EH (cell line): ENCODE measurements at places on chromosomes 3 and 15.

DNA sequence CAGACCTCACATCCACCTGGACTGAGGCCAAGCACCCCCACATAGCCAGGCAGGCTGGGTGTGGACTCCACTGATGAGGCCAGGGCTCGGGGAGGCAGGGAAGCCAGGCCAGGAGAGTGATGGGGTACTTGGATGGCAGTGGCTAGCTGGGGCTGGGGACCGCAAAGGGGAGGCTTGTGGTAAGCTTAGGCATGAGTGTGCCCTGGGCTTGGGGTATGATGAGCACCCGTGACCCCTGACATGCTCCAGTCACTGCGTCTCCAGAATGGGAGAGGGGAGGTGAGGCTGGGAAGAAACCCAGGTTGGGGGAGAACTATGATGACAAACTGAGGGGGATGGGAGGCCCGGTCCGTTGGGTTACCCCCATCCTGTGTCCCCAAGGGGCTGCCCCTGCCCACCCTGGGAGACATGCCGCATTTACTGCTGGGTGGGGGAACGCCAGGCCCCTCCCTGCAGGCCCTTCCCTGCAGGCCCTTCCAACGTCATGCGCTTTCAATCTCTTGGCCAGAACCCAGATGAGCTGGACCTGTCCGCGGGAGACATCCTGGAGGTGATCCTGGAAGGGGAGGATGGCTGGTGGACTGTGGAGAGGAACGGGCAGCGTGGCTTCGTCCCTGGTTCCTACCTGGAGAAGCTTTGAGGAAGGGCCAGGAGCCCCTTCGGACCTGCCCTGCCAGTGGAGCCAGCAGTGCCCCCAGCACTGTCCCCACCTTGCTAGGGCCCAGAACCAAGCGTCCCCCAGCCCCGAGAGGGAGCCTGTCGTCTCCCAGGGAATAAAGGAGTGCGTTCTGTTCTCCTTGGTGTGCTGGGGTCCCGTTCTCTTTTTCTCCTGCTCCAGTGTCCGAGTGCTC lies 34.1 kb downstream of the TSPAN3 start:
- no peak for DNase-seq

DNA sequence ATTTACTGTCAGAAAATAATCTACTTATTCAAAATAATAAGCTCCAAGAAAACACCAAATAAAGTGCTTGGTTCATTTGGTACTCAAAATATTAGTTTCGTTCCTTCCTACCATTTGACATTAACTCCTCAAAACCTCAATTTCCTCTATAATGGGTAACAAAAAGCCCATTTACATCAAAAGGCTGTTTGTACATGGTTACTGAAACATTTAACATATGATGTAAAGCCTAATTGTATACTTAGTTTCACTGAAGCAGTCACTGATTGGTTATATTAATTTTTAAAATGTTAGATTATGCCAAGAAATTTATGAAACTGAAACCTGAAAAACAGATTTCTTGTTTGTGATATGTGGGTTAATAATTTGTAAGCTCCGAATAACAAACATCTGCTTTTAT lies 14.7 kb downstream of the XRN1 start:
- DNase-seq, result no peak

GRCh38 chr3:23170291-23170690 lies 32.8 kb upstream of the UBE2E2 start:
- peak; percentile 38 for DNase-seq

DNA sequence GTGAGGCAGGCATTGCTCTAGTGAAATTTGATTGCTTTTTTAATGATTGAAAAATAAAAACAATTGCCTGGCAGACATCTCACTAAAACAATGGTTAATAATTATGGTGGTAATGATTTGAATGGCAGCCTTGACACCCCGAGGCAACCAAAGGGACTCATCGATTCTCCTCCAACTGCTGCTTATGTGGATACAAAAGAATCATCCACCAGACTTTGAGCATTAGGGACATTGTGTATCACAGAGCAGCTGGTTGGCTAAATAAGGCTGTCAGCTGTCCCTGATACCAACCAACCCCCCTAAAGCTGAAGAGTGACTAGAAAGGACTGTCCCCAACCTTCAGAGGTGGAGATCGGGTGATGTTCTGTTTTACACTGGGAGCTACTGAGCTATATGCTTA lies 1.7 kb upstream of the CD47 start:
- no peak for DNase-seq

- DNase-seq, result no peak
These were observed 210.8 kb downstream of the VPS13C start for GRCh38 chr15:61849447-61849846.

GRCh38 chr3:100407977-100408532 lies 6.7 kb downstream of the LNP1 start:
- DNase-seq, result peak; percentile 13

DNA sequence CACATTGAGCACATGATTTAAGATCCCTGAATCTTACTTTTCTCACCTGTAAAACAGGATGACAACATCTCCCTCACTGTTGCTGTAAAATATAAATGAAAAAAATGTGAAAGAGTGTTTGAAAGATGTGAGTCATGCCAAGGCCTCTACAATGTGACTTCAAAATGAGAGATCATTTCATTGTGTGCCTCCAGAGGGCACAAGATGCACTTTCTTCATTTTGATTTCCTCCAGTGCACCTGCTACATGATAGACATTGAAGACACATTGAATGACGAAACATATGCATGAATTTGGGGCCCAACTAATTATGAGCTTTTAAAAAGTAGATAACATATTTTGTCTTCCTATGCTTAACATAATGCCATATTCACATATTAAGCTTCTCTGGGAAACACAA lies 170.3 kb downstream of the MOBP start:
- DNase-seq, result peak; percentile 54

GRCh38 chr3:45705839-45706808 lies 16.9 kb downstream of the SACM1L start:
- no peak for DNase-seq

- DNase-seq, result no peak
These were observed 69.1 kb downstream of the PEX5L start for GRCh38 chr3:179967622-179968021.
